ENCODE measurements at places on chromosomes 4 and X. TPM values are rescaled to one million over a fixed set of nuclear protein-coding genes. Genes with fewer than 3 reads are reported as not detected.

Gene PDCL2
- total RNA-seq: not detected

Gene ABCD1
- total RNA-seq: 14.2 TPM

Gene TSC22D3
- 2,592 TPM for total RNA-seq

Gene TCEAL9
- total RNA-seq: 54.6 TPM

Gene CLTRN
- 1.1 TPM for total RNA-seq

Gene ANKRD50
- 16.5 TPM for total RNA-seq

Gene HHIP
- 5.3 TPM for total RNA-seq

Gene HTR2C
- 0.66 TPM for total RNA-seq

Gene SYTL4
- 33.3 TPM for total RNA-seq

Gene USP26
- not detected for total RNA-seq

Gene PROM1
- not detected for total RNA-seq

Gene CT47B1
- total RNA-seq: not detected

Gene STPG2
- 2.4 TPM for total RNA-seq

Gene PAGE4
- not detected for total RNA-seq

Gene SYN1
- not detected for total RNA-seq

Gene RS1
- total RNA-seq: not detected

Gene SLC9A7
- total RNA-seq: 6.9 TPM

Gene SLC34A2
- total RNA-seq: not detected

DNA sequence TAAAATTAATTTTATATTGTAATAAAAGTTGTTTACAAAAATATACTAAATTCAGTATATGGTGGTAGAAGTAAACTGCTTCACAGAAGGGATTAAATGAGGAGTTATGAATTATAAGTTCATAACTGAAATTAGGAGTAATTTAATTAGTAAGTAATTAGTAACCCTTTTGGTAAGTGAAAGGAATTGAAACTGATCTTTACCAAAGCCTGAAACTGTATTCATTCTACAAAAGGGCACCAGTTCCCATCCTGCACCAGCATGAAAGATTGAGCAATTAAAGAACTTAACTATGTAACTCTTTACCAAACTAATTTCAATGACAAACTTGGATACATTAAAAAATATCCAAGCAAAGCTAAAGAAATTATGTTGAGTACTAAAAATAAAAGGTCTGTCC is 8.2 kb downstream of the MED14 start:
- DNase-seq: no peak

- no peak for DNase-seq
These were observed 756.1 kb downstream of the SH3BGRL start for GRCh38 chrX:81957900-81958545.

- no peak for DNase-seq
These were observed 29.9 kb upstream of the PGRMC1 start for GRCh38 chrX:119206203-119206602.

GRCh38 chr4:168857546-168858314 is 152.3 kb downstream of the CBR4 start:
- DNase-seq: peak; percentile 61

GRCh38 chr4:7960790-7961655 is 21.4 kb upstream of the AFAP1 start:
- DNase-seq: no peak

DNA sequence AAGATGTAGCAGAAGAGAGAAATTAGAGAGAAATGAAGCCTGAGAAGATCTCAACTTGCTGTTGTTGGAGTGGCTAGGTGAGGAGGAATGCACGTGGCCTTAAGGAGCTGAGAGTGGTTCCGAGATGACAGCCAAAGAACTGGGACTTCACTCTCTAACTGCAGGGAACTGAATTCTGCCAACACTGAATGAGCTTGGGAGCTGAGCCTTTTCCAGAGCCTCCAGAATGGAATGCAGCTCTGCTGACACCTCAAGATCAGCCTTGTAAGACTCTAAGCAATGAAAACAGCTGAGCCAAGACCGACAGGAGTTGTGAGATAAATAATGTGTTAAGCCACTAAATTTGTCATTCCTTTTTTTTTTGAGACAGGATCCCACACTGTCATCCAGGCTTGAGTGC is 73.0 kb downstream of the TLL1 start:
- no peak for DNase-seq

- no peak for DNase-seq
These were observed 126.2 kb upstream of the ZDHHC15 start for GRCh38 chrX:75648803-75649588.

GRCh38 chr4:163595580-163595979 is 101.1 kb downstream of the TMA16 start:
- DNase-seq: no peak

DNA sequence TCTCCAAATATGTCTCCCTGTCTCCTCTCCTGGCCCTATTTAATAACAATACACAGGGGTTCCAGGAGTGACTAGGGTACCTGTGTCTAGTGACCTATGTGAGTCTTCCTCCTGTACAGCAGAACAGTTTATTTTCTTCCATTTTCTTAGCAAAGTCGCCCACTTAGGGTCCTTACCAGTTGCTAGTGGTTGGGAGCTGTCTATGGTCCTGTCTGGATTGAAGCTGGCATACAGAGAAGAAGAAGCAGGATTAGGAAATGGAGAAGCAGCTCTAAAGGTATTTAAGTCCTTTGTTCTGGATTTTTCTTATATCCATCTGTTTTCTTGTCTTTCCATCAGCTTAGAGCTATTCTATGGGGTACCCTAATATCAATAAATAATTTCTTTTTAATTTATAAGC is 587.1 kb upstream of the CPEB2 start:
- no peak for DNase-seq

GRCh38 chr4:27096142-27096824 is 235.6 kb downstream of the STIM2 start:
- no peak for DNase-seq

GRCh38 chr4:165627548-165627947 is 245.5 kb upstream of the TLL1 start:
- no peak for DNase-seq

- DNase-seq: no peak
These were observed 71.9 kb downstream of the RBM47 start for GRCh38 chr4:40557736-40558135.

DNA sequence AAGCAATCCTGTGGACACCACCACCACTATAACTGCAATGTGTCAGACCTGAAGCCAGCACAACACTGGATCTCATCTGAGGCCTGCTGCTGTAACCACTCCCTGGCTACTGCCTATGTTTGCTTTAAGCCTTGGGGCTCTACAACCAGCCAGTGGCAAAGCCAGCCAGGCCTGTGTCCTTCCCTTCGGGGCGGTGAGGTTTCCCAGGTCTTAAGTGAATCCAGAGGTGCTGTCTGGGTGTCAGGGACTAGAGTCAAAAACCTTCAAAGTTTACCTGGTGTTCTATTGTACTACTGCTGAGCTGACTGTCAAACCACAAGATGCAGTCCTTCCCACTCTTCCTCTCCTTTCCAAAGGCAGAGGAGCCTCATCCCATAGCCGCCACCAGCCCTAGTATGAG is 750.5 kb downstream of the FAM133A start:
- DNase-seq: no peak

DNA sequence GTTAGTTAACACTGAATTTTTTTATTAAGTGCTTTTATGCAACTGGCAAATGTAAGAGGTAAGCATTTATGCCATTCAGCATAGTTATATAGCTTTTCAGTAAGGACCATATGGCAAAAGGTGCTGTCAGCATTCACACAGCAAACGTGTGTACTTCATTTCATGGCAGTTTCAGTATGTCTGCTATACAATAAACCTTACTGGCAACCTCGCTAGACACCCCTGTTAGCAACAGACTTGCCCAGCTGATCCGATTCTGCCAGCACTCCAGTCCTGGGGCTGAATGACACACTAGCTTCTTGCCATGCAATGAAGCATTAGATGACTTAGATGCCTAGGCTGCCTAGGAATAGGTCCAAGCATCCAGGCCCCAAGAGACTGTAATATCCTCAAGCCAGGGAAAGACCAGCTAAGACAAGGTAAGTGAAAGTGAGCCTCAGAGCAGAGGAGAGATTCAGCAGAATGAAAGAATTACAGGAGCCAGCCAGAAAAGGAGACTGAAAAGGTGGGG is 47.3 kb upstream of the DOCK11 start:
- DNase-seq: no peak

DNA sequence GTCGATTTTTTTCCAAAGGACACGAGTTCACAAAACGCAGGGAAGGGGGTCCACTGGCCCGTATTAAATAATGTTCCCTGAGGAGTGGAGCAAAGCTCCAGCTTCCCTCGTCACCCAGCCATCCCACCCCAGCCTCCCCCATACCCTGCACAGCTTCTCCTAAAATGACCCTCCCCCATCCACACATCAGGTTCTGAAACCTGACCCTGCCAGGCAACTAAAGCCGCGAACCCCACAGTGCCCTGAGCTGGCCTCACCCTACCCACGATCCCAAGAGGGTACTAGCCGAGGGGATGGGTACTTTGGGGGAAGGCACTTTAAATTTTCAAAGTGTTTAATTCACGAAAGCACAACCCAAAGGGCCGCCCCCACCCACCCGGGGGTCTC is 634 bp downstream of the APOO start:
- DNase-seq: no peak

GRCh38 chr4:109111031-109111430 is 191.4 kb downstream of the COL25A1 start:
- DNase-seq: no peak

- no peak for DNase-seq
These were observed 98.0 kb downstream of the AWAT2 start for GRCh38 chrX:69951753-69952152.

DNA sequence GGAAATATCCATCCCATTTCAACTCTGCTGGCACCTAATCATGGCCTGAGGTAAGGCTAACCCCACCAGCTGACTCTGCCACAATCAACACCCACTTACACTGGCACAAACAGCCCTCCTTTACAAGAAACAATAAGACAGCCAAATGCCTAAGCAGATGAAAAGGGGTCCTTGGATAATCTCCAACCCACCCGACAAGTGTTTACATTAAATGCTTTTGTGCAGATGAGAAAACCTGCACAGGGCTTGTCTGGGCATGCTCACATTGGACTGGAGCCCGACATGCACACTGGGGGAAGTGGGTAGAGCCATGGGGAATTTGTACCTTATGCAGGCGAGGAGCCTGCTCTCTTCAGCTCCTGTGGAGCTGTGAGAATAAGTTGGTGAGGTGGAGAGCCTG is 138.9 kb upstream of the ITM2A start:
- no peak for DNase-seq

- DNase-seq: no peak
These were observed 72.6 kb downstream of the ANK2 start for GRCh38 chr4:113122066-113122465.

- no peak for DNase-seq
These were observed 24.4 kb downstream of the CFAP99 start for GRCh38 chr4:2443061-2443730.

- DNase-seq: no peak
These were observed 55.4 kb downstream of the DDX3X start for GRCh38 chrX:41389311-41389888.

GRCh38 chr4:53366301-53366716 is 448 bp upstream of the SCFD2 start:
- DNase-seq: no peak

DNA sequence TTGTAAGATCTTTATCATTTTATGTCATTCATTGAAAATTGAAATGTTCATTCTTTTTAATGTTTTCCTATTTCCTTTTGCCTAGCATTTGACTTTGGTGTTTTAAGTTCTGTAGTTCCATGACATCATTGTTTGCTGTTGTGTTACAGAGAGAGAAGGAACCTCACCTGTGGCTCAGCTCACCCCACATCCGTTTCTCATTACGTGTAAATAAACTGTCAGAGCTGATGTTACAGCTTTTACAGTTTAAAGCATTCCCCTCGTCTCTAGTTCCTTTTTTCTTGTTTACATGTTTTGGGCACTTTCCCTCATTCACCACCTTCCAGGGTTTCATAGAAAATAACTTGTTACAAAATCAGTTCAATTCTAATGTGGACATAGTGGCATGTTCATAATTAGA is 137.2 kb downstream of the FNIP2 start:
- no peak for DNase-seq

DNA sequence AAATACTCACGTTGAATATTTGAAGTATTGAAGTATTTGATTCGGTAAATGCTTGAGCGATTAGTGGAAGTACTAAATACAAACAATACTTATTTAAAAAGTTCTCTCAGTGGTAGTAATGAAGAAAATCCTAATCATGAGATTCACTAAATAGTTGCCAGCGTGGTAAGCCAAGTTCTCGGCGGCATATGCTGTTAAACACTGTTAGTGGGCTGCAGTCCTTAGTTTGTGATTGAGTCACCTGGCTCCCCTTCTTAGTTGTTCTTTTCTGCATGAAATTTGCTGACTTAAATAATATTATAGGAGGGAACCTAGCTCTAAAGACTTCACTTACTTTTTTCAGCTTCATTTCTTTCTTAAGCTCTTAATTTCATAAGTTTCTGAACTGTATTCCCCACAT is 51.4 kb downstream of the STIM2 start:
- no peak for DNase-seq

DNA sequence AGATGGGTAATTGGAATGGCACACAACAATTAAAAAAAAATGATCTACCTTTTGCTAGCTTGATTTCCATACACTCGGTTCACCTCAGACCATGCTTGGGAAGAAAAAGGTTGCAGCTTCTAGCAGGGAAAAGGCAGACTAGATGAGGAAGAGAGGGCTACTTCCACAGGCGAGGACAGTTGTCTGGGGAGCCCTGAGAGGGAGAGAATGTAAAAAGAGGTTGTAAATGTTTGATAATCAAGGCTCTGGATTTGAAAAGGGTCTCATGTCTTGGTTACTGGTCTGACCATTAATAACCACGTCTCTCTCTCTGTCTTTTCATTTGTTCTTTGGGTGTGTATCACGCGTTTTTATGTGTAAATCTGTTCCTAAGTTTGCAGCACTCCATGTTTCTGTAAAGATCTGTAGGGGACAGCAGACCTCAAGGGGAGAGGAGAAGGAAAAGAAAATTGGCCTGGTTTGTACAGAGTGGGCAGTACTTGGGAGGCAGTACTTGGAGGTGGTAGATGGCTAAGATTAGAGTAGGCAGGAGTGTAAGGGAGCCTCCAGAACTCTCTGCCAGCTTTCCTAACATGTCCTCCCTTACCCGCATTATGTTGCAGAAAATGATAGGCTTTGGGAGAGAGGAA is 750 bp downstream of the ARMCX5 start:
- DNase-seq: no peak

DNA sequence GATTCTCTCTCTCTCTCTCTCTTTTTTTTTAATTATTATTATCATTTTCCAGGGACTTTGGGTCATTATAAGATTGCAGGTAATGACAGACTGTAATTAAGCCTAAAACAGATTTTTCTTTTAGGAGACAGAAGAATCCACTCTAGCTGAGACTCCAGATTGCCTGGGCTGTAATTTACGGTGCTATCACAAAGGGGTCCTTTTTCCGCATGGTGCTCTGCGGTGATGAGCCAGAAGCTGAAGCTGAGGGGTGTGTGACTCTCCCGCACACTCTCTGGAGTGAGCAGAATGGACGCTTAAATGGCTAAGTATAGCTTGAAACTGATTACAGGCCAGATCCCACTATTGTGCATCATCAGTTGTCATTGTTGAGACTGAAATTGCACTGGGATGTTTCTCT is 50.0 kb downstream of the LGI2 start:
- no peak for DNase-seq

GRCh38 chrX:40773809-40774208 is 38.5 kb upstream of the MED14 start:
- DNase-seq: no peak

GRCh38 chr4:143437937-143438336 is 75.6 kb upstream of the SMARCA5 start:
- DNase-seq: no peak

Measured in tibial nerve (tissue), 4 donors.